ENCODE measurements at places on chromosomes 11 and 22.
A peak's percentile ranks its signal among the peaks of the same experiment; 100 is the strongest.

DNA sequence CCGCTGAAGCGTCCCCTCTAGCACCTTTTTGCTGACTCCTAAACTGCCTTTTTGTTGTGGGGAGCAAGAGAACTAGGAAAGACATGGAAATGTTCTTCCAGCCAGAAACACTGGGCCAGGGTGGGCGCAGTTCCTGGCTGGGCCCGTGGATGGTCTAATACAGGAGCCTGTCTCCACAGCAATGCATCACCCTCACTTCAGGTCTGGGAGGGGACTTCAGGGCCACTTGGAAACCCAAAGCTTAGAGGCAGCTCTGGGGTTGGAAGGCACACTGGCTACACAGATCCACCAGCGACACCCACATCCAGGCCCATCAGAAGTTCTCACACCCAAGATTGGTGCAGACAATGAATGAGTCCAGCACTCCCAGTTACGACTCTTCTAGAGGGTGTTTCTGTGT lies 120.3 kb downstream of the ETS1 start:
- no peak for DNase-seq

DNA sequence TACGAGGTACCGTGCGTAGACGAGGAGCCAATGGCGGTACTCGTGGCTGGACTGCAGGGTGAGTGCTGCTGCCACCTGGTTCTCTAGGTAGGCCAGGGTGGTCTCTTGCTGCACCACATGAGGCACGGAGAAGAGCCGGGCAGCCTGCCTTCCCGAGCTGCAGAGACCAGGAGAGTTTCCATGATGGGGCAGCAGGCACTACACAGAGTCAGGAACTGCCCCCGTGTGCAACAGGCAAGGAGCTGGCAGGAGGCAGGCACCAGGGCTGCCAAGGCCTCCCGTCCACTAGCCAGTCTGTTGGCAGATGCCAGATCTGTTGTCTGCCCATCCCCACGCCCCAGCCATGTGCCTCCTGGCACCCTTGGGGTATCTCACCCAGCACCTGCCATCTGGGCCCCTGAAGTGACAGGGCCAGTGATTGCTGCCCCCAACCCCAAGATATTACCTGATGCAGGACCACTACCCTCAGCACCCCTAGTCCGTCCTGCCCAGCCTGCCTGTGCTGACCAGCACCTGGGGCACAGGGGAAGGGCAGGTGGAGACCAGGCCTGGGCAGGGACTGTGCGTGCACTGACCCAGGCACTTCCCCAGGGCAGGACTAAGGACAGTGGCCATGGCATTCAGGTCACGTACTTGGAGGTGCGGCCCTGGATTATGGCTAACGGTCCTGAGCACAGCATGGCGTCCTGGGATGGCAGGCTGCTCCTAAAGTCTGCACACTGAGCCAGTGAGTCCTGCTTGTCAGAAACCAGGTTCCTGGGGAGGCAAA lies 62.0 kb upstream of the CLTCL1 start:
- no peak for DNase-seq

DNA sequence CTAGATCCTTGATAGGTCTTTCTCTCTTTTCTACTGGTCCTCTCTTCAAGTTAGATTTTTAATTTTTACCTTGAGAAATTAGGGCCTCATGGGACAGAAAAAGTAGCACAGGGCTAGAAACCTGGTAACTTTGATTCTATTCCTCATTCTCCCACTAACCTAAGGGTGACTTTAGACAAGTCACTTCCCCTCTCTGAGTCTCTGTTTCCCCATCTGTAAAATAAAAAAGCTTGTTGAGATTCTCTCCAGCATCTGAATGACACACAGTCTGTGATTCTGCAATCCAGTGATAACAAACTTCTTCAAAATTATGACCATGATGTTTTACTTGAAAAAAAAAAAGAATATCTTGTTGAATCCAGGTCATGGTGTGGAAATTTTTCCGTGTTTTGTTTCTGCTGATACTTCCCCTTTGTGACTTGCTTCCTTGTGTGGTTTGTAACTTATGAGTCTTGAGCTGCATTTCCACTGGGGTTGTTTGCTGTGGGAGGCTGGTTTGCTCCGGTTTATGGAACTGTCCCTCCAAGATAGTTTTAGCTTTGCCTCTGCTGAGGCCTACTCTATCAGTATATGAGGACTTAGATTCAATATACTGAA lies 9.8 kb upstream of the MPEG1 start:
- no peak for DNase-seq

DNA sequence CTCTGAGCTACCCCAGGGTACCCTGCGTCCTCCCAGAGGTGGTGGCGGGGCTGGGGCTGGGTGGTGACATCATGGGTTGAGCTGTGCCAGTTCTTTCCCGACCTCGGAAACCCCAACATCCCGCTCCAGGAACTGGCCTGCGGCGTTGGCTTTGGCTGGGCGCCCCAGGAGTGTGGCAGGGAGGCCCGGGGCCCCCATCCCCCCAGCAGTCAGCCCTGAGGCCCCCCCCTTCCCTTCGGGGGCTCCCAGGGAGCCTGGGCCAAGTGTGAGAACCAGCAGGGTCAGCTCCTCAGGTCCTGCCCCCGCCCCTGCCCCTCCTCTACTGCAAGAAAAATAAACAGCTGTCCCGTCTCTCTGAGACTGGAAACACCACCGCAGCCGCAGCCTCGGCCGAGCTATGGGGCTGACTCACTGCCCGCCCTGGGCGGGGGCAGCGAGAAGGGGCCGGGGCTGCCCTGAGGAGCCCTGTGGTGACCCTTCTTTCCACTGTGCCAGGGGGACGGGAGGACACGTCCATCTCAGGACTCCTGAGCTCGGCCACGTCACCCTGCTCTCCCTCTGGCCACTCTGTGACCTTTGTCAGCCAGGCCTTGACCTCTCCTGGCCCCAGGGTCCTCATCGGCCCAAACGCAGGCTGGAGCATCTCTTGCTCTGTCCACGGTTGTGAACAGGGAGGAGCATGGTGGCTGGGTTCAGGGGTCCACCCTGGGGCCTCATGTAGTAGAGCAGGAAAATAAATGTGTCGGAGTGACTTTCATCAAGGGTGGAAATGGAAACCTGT lies 73.4 kb downstream of the WNT7B start:
- DNase-seq, result no peak

- DNase-seq, result no peak
Measured at GRCh38 chr22:37996515-37997246, 12.3 kb upstream of the SOX10 start.

DNA sequence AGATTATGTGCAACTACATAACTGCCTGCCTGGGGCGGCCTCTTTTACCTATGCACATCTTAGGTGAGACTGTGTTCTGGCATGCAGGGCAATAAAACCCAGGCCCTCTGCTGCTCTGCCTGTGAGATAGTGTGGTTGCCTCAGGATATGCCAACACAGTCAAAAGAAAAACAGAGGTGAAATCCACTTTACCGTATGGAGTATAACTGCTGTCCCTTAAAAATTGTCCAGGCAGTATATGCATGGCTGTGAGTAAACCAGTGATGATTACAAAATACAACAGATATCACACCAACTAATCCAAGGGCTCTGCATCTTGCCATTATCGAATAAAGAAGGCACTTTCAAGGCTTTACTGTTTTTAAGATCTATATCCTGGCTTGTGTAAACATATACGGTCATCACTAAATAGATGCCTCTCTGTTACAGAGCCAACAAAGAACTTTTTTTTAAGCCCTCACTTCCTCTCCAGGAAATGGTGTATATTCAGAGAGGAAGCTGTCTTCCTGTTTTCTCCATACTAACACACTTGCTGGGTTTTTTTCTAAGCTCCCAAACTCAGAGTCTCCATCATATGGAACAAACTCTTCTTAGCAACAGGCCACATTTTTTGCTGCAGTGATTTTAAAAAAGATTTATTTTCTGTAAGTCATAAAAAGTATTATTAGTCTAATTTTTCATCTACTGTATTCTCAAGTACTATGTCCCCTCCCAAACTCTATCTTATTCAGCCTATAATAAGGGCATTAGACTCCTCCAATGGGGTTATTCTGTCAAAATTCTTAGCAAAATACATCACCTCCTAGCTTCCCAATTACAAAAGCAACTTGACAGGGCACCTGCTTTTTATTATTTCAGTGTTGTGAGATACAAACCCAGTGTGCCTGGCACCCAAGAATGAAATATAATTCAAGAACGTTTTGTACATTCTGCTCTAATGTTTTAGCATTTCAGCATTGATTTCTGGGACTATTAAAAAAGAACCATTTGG lies 135.2 kb downstream of the MAML2 start:
- DNase-seq, result no peak

- no peak for DNase-seq
Measured at GRCh38 chr11:118217575-118217974, 7.2 kb downstream of the JAML start.

- DNase-seq, result no peak
Measured at GRCh38 chr11:56910046-56910773, 78.5 kb upstream of the OR5AK2 start.

DNA sequence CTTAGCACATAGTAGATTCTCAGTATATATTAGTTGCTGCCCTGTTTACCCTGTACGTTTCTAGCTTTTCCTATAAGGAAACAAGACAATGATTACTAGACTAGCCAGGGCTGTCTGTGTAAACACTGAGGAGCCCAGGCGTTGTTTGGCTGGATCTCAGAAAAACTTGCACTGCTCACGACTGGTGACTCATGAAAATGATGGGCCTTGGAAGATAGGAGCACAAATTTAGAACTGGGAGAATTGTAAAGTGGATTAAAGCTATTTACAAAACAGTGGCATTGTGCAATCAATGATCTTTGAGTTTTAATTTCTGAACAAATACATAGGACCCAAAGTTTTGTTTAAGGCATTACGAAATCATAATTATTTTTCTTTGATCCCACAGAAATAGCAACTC lies 276.9 kb downstream of the FAM76B start:
- DNase-seq, result peak; percentile 38

DNA sequence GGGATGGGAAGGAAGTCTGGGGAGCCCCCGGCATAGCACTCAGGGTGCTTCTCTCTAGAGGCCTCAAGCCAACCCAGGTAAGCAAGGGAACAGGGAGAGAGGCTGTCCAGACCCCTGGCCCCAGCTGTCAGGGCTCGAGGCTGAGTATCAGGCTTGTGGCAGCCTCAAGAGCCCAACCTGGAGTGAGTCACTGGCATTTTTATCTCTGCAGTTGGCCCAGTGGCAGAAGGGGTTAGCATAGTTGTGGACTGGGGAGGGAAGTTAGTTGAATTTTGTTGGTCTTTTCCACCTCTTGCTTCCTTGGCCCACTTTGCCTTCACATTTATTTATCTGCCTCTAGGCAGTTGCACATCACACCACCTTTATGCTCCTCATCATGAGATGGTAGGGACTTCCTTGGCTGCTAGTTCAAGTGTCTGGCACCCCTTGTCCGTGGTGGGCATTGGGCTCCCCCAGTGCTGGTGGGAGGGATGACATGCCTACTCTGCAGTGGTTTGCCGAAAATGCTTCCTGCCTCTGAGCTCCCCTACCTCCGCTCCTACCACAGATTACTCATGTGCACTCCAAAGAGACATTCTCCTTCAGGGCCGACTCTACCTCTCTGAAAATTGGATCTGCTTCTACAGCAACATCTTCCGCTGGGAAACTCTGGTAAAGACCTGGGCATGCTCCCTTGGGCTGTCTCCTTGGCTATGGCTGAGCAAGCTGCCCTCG lies 60.1 kb downstream of the SCN3B start:
- DNase-seq, result no peak

GRCh38 chr11:83249972-83250593 lies 36.1 kb downstream of the CCDC90B start:
- DNase-seq, result no peak

- DNase-seq, result no peak
Measured at GRCh38 chr11:35174666-35175065, 35.7 kb downstream of the CD44 start.

- no peak for DNase-seq
Measured at GRCh38 chr11:65854852-65855837, 2.8 kb downstream of the CFL1 start.

DNA sequence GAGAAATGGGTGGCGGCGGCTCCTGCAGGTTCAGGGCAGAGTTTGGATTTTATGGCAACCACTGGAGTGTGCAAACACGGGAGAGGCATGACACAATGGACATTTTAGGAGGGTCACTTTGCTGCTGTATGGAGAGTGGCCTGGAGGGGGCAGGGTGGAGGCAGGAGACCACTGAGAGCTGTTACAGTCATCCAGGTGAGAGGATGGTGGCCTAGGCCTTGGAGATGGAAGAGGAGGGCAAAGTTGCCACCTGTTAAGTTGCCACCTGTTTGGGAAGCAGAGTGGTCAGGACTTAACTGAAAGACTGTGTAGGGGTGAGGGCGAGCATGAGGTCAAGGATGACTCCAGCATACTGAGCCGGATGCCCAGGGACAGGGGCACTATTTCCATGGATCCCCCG lies 2.3 kb upstream of the RAD9A start:
- peak; percentile 56 for DNase-seq

GRCh38 chr11:2453436-2453835 lies 8.6 kb downstream of the KCNQ1 start:
- no peak for DNase-seq

DNA sequence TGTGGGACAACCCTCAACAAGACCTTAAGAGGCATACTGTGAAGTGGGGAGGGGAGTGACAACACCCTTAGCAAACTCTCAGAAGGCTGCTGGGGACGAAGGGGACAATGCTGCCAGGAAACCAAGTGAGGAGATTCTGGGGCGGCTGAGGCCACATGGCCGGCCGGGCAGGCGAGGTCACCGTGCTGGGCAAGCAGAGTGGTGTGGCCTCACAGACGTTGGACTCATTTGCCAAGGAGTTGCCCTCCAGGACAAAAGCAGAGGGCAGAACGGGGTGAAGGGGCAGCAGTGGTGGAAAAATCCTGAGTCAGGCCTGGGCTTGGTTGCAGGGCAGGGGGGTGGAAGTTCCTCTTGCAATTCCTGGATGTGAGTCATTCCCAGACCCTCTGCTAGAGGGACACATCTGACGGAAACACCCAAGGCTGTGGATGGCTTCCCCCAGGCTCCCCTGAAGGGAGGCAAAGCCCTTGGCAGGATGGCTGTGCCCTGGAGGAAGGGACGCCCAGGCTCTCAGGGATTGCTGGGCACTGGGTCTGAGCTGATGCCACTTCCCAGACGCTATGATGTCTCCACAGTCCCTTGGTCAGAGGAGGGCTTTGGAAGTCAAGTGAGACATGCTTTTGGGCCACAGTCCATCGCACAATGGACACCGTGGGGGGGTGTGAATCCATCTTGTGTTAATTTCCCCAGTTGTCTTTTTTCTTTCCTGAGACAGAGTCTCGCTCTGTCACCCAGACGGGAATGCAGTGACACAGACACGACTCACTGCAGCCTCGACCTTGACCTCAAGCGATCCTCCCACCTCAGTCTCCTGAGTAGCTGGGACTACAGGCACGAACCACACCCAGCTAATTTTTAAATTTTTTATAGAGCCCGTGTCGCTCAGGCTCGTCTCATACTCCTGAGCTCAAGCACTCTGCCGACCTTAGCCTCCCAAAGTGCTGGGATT lies 16.2 kb upstream of the SHANK3 start:
- DNase-seq, result peak; percentile 38

DNA sequence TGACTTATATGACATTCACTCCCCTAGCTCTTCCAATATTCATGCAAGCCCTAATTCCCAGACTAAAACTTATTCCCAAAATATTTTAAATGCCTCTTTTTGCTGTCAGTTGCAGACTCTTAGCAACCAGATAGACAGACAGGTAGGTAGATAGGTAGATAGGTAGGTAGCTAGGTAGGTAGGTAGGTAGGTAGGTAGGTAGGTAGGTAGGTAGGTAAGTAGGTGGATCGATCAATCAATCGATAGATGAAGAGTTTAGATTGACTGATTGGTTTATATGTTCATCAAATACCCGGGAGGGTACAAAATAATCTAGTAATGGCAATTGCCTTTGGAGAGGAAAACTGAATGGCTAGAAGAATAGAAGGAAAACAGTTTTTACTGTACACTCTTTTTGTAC lies 86.3 kb downstream of the TTC28 start:
- DNase-seq, result no peak

Measured in heart left ventricle (tissue), 16 donors.